ENCODE measurements at places on chromosomes 5 and 9. TPM values are rescaled to one million over a fixed set of nuclear protein-coding genes. Genes with fewer than 3 reads are reported as not detected.

Gene TRIO
- 145 TPM for total RNA-seq

Gene HMGXB3
- total RNA-seq: 30.6 TPM

- DNase-seq: no peak
These were observed 107.5 kb downstream of the FRMD3 start for GRCh38 chr9:83430681-83431080.

GRCh38 chr5:39891376-39891775 lies 466.6 kb upstream of the DAB2 start:
- no peak for DNase-seq

DNA sequence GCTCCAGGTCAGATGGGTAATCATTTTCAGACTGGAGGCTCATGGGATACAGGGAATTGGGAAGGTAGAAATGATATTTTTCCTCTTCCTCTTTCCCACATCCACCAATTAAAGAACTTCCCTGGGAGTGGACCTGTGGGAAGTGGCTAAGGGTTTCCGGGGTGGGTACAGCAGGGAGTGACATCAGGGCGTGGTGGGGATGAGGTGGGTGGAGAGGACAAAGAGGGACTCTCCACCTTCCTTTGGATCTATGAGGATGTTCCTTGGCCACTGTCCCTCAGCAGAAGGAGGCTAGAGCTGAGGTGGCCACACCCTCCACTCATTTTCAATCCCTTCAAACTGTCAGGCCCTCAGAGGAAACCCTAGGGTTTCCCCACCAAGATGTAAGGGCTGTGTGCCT lies 54.7 kb downstream of the IRF1 start:
- no peak for DNase-seq

DNA sequence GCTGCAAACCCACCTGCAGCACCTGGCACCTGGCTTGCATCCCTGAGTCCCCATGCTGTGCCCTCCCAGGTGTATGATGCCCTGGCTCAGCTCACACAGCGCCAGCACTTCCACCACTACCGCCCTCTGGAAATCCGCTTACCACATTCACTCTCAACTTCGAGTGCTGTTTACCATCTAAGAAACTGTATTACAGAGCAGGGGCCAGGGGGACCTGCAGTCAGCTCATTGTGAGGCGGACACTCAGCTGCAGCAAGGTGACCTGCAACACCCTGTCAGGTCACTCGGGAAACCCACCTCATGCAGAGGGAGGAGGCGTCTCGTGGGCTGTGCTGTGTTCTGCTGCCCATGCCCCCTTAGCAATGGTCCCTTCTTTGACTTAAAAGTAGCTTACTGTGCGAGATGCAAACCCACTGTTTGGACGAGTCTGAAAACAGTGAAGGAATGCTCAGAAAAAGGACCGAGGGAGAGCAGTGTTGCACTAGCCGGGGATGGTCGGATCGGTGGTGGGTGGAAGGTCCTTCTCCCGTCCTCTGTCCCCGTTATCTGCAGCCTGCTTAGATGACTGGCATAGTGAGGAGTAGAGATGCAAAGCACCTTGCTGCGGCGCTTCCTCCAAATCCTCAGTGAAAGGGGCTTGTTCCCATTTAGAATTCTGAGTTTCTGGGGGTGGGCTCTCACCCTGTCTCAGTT lies 55.2 kb upstream of the CTSL start:
- peak; percentile 60 for DNase-seq

DNA sequence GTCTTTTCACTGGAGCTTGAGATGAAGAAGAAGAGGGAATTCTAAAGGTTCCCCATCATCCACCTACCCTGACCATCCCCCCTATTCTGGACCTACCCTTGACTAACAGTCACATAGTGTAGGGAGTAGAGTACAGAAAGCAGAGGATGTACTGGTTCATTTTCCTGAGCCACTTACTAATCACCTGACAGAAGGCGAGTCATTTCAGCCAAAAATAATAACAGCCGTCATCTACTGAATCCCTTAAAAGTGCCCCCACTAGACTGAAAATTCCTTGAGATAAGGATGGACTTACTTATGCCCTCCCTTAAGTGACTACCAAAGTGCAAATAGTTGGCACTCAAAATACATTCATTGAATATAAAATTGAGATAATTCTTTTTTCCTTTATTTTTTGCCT lies 112.2 kb downstream of the FOXD1 start:
- DNase-seq: no peak

DNA sequence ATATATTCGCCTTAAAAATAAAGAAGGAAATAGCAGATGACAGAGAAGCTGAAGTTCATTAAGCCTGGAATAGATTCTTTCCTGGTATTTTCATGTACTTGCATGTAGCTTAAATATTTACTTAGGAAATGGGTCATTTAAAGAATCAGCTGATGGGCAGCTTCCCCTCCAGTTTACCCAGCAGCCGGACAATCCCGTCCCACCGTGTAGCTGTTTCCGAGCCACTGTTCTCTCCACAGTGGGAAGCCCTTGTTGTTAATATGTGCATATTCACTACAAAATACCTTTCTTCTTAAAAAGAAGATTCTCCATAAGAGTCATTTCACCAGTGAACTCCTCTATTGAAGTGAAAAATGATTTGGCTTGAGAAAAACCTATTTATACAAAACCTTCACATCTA lies 187.0 kb downstream of the FANCC start:
- no peak for DNase-seq

Measured in mesenteric fat pad (tissue), 1 donor.